Stomach (tissue), 19 donors: ENCODE measurements at places on chromosomes 16 and 17. TPM values are rescaled to one million over a fixed set of nuclear protein-coding genes. Genes with fewer than 3 reads are reported as not detected.

- peak; percentile 6 for DNase-seq
Measured at GRCh38 chr17:39171933-39172332, 6.0 kb upstream of the ARL5C start.

DNA sequence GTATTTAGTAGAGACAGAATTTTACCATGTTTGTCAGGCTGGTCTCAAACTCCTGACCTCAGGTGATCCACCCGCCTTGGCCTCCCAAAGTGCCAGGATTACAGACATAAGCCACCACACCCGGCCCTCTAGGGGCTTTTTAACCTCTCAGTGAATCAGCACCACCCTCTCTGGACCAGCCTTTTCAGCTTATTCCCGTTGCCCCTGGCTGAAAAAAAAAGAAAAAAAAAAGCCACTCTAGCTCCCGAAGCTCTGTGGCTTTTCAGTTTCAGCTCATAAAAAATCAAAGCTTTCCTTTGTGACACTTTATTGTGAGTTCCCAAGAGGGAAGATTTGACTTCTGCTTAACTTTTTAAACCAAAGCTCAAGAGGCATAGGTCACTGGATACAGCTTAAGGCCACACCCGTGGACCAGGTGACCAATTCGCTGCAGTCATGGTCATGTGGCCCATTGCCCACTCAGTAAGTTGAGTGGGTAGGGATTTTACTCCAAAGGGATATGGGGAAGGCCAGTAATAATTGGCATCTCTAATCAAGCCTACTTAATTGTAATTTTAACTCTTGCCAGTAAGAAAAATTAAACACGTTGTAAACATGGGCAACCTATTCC lies 46.6 kb upstream of the MED13 start:
- DNase-seq, result no peak

- DNase-seq, result peak; percentile 48
Measured at GRCh38 chr16:73794994-73795393, 501.6 kb upstream of the PSMD7 start.

- DNase-seq, result peak; percentile 63
Measured at GRCh38 chr16:89711601-89712273, 9.0 kb downstream of the VPS9D1 start.

DNA sequence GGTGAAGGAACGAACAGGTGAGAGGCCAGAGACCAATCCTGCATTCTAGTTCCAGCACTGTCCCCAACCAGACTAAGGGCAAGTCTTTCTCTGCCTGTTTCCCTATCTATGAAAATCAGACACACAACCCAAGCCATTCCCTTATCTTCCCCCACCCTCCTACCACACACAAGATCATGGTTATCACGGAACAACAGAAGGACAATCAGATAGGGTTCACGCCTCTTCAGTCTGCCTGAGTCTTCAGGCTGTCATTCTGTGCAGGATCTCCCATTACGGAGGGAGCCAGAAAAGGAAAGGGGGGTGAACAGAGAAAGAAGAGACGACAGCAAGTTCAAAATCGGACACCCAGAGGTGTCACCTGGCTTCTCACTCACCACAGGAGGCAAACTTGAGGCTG lies 11.1 kb downstream of the TLE7 start:
- DNase-seq, result no peak

DNA sequence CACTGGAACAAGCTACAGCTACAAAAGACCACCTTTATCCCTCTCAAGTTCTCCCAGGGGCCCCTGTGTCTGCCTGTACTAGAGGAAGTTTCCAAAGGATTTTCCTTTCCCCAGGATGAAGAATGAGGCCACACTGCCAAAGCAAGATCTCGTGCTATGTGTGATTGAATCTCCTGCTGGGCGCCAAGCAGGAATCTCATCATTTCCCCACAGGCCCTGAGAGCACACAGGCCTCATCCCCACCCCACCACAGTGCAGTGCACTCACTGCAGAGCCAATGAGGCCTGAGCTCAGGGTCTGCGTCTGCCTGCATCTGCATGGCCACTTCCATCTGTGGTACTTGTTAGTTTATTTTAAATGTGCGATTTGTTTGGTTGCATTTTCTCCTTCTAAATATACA lies 387.4 kb upstream of the ASIC2 start:
- DNase-seq, result peak; percentile 26

The SIAH1 gene
- total RNA-seq, result 12.5 TPM

The GUCY2D gene
- not detected for total RNA-seq

The TLCD3B gene
- 0.92 TPM for total RNA-seq

The GDPD1 gene
- not detected for total RNA-seq
